ENCODE measurements at places on chromosomes 4 and X.

- no peak for DNase-seq
These were observed 17.7 kb upstream of the N4BP2 start for GRCh38 chr4:40038977-40039376.

- DNase-seq: peak; percentile 20
These were observed 14.0 kb downstream of the SORCS2 start for GRCh38 chr4:7206385-7206784.

DNA sequence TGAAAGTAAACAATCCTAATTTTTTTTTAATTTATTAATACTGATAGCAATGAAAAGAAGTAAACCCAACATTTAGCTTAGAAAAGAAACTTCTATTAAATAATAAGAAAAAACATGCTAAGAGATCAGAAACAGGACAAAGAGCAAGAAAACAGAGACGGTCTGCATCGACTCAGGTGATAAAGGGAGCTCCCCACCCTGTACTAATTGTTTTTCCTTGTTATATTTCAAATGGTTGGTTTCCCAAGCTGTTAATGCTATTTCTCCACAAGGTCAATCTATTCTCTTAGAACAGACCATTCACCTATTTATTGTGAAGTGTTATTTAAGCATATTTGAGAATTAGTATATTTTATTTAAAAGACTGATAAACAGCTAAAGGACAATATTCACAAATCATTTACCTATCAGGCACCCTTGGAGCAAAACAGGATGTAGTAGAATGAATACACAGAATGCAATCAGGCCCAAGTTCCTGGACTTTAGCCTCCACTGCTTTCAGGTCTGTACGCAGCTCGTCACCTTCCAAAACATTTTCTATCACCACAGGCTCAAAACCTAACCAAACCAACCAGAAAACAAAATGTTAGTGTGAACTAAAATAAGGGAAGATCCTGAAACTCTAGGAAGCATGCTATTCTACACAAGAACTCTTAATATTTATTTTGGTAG is 5.5 kb downstream of the SEPSECS start:
- DNase-seq: no peak

- no peak for DNase-seq
These were observed 121.8 kb upstream of the EDA2R start for GRCh38 chrX:66760651-66761050.

DNA sequence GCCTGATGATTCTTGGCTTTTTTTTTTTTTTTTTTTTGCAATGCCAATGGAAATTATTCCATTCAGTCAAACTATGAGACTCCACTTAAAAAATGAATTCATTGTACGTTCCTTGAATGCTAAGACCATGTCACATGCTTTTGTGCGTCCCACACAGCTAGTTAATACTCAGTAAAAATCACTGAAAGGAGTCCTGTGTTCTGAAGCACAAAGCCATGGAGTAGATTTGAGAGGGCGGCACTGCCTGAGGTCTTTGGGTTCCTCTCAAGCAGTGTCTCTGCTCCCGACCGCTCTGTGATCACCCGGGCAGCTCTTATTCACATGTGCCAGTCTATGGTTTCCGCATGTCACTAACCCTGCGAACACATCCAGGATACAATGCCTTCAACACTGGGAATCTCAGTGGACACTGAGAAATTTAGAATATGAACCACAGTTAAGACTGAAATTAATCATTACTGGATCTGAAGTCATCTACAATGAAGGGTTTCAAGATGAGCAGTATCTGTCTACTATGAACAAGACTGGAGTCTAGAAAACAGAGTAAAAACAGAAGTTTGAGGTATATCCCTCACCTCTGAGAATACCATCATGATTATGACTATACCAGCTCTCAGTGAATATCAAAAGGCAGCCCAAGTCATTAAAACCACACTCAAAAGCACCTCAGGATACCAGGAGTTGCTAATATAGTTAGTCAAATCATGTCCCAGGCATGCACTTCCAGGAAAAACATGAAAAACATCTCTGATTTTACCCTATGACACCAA is 193.0 kb downstream of the MGST2 start:
- DNase-seq: no peak

DNA sequence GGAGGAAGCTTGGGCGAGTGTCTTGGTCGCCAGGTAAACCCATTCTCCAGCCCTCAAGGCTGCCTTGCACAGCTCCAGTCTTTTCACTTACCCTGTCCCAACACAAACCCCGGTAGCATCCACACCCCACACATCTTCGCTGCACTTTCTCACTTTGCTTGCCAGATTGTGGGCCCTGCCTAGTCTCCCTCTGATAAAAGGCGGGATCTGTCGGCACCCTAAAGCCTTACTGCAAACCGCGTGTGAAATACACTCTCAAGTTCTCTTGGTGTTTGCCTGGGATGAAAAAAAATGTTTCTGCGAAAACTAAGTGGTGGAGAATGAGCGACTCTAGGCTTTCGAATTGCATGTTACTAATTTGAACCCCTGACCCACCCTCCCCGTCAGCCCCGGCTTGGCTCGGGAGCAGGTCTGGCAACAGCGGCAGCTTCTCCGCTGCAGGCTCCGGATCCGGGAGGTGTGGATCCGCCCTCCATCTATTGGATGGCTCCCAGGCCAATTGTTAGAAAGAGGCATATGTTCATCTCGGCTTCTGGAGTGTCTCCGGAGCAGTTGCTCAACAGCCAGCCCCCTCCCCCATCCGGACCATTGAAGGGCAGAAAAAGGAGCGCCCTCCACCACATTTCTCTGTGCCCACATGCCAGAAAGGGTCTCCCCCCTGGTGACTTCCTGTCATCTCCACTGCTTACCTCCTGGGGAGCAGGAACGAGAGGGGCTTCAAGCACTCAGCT is 3.0 kb upstream of the CITED1 start:
- peak; percentile 38 for DNase-seq

GRCh38 chr4:185101354-185101890 is 41.6 kb upstream of the SLC25A4 start:
- DNase-seq: no peak

DNA sequence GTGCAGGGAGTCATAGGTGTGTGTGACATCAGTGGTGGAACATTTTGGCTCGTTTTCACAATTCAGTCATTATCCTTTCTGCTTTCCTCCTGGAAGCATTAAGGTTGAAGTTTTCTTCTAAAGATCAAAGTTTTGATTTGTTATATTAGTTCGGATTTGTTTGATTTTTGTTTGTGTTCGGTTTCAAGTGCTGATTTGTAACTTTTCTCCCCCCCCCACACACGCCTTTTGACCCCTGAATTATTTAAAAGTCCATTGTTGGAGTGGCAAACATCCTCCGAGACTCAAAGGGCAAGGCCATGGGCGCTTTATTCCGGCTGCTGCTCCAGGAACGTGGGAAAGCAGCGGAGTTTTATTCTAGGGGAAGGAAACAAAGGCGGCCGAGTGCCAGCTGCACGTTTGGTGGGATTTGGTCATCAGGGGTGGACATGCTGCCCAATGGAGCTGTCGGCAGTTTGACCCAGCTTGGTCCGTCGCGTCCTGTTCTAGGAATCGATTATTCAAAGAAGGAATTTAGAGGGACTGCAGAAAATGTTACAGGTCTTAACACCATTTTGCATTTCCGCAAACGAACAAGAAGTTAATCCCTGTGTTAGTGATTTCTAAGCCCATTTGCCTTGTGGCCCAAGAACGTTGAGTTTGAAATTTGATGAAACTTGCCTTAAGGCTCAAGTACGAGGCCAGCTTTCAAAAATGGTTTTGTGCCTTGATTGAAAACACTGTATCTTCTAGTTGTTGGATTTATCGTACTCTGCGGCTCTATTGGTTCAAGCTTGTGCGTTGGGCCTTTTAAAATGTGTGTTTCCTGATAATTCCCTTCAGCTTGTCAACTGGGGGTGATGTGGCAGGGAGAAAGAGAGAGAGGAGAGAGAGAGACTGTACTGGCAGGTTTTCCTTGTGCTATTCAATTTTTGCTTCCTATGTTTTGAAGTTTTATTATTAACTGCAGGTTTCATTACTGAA is 565 bp upstream of the ZNF41 start:
- no peak for DNase-seq

DNA sequence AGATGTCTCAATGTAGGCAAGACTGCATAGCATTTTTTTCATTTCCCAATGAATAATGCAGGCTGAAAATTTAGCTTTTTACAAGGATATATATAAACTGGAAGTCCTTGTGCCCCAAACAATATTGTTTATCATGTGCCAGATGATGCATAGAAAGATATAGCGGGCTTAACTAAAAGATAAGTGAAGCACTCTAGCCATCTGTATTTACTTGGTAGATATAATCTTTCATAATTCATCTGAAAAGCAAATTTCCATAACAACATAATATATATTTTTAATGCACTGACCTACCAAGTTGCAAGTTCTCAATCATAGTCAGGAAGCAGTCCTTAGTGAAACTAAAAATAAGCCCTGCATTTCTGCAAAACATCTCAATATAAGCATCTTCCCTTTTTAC is 653.3 kb downstream of the NLGN4X start:
- no peak for DNase-seq

GRCh38 chrX:119410027-119410819 is 11.1 kb downstream of the SLC25A43 start:
- DNase-seq: no peak
